ENCODE measurements at places on chromosomes 2 and 18.

GRCh38 chr18:34977838-34978532, 63.2 kb upstream of the MAPRE2 start:
- peak; percentile 34 for DNase-seq

GRCh38 chr2:48319863-48320262, 210.1 kb upstream of the STON1 start:
- no peak for DNase-seq

DNA sequence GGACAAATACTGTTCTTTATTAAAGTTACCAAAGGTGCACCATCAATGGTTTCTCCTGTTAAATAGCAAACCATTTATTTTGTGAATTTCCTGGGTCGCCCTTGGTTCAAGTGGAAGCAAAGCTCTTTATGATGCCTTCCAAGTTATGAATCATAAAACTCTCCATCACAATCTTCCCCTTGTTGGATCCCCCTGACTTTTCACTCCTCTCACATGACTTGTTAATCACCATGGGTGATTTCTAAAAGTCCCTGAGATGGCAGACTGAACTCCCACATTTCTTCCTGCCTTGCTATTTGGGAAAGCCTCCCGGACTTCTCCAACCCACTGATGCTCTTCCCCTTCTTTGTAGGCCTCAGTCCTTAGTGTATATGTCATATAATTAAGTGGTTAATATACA, 176.0 kb downstream of the THADA start:
- DNase-seq = no peak

DNA sequence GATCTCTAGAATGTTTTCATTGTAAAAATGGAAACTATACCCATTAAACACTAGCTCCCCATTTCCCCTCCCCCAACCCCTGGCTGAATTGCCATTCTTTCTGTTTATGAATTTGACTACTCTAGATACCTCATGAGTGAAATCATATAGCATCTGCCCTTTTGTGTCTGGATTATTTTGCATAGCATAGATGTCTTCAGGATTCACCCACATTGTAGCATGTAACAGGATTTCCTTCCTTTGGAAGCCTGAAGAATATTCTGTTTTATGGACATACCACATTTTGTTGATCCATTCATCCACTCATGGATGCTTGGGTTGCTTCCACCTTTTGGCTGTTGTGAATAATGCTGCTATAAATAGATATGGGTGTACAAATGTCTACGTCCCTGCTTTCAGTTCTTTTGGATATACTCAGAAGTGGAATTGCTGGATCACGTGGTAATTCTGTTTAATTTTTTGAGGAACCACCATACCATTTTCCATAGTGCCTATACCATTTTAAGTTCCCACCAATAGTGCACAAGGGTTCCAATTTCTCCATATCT, 7.7 kb upstream of the ASB1 start:
- no peak for DNase-seq

- no peak for DNase-seq
These were observed 1460.4 kb upstream of the PIK3C3 start for GRCh38 chr18:40494603-40495002.

DNA sequence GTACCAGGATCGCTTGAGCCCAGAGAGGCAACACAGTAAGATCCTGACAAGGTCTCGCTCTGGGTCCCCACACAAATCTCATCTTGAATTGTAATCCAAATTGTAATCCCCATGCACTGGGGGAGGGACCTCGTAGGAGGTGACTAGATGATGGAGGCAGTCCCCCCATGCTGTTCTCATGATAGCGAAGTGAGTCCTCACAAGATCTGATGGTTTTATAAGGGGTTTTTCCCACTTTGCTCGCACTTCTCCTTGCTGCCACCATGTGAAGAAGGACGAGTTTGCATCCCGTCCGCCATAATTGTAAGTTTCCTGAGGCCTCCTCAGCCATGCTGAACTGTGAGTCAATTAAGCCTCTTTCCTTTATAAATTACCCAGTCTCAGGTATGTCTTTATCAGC, 46.0 kb upstream of the SERTAD2 start:
- peak; percentile 59 for DNase-seq

GRCh38 chr2:173734797-173735196, 230.4 kb downstream of the SP3 start:
- no peak for DNase-seq

DNA sequence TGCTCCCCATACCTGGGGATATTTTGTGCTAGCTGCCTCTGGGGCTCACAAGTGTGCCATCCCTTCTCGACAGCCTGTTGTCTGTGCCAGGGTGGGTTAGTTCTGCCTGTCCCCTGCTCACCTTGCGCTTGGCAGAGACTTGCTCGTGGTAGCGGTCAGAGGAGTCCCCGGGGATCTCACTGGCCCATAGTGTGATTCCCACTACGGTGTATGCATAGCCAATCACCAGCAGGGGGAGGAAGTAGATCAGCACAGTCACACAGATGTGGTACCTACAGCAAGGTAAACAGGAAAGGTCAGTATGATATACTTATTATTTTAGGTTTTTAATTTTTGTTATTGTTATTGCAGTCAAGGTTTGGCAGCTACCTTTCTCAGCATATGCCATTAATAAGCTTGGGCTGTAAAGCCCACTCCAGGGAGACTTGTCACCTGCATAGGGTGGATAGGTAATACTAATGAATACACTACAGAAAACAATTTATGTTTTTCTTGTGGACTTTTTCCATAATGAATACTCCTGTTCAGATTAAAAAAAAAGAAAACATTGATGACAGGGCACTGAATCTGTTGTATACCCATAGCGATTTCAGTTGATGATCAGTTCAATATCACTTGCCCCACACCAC, 95.2 kb downstream of the POLE4 start:
- DNase-seq = no peak

All from T-helper 2 cell (primary cell).